ENCODE measurements at places on chromosomes 11 and 22.

- no peak for DNase-seq
Measured at GRCh38 chr11:123674297-123674696, 19.9 kb upstream of the SCN3B start.

GRCh38 chr22:39174498-39175352, 22.2 kb upstream of the CBX7 start:
- peak; percentile 92 for DNase-seq

- no peak for DNase-seq
Measured at GRCh38 chr22:27381960-27382742, 419.4 kb downstream of the MN1 start.

GRCh38 chr11:2742611-2743426, 43.0 kb upstream of the KCNQ1OT1 start:
- no peak for DNase-seq

DNA sequence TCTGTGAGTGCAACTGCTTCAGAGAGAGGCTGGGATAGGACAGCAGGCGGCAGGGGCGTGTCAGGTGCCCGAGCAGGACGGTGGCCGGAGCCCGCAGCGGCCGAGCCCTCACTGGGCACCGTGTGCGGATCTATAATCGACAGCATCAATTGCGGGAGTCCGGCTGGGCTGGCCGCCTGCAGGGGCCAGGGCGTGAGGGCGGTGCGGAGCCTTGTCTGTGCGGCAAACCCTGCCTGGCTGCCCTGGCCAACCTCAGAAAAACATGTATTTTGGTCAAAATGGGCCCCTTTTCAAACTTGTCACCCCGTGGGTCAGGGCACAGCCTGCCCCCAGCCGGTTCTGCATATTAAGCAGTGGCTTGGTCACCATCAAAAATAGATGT, 91.3 kb upstream of the KCNQ1OT1 start:
- DNase-seq, result no peak

DNA sequence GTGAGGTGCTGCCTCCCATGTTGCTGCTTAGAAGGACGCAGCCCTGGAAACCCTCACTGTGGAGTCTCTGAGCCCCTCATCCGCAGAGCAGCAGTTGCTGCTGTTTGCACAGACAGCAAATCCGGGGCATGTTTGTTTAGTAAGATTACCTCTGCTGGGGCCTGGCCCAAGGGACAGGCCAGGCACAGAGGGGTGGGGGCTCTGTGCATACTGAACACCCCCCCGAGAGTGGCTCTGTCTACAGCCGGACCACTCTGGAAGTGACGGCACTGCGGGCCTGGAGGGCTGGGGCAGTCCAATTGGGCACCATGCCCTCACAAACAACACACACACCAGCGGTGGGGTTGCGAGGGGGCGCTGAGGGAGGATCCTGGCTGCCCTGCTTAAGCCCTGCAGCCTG, 22.9 kb upstream of the CCDC188 start:
- no peak for DNase-seq

All from CD8-positive, alpha-beta T cell (primary cell).